T47D (cell line): ENCODE measurements at places on chromosomes 5 and 9.

DNA sequence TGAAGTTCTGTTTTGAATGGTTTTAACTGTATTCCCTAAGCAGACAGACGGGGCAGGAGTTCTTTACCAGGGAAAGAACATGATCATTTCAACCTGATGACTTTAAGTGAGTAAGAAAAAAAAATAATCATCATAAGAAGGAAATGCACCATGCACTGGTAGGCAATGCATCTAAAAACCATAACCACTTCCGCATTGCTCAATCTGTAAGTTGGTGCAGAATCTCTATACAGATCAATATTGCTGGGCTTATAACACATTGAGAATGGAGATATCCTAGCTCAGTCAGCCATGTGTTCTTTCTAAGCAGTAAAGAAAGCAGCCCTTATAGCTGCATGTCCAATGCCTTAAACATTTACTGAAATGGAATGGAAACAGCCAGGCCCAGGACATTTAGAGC is 407.1 kb upstream of the DMAC1 start:
- DNase-seq = no peak

- DNase-seq = no peak
Measured at GRCh38 chr5:84370176-84370575, 14.5 kb downstream of the EDIL3 start.

GRCh38 chr5:115894342-115894741 is 52.6 kb downstream of the AP3S1 start:
- DNase-seq = no peak

GRCh38 chr9:34551751-34552605 is 29.2 kb upstream of the ENHO start:
- DNase-seq = no peak

GRCh38 chr5:172319708-172320441 is 36.3 kb upstream of the UBTD2 start:
- no peak for DNase-seq

DNA sequence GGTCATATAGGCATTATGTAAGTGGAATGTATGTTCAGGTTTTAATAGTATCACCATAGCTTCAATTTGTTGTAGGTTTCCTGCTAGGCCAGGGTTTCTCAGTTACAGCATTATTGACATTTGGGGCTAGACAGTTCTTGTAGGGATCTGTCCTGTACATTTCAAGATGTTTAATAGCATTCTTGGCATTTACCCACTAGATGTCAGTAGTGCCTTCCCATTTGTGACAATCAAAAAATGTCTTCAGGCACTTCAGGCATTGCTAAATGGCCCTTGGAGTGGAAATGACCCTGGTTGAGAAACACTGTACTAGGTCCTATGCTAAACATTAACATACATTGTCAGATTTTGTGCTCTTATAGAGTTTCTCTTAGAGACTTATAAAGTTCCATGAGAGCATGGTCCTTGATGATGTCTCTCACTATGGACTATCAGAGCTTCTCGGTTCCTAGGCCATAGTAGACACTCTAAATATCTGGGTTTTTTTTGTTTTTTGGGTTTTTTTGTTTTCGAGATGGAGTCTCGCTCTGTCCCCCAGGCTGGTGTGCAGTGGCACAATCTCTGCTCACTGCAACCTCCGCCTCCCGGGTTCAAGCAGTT is 1.4 kb downstream of the KIF20A start:
- peak; percentile 26 for DNase-seq

DNA sequence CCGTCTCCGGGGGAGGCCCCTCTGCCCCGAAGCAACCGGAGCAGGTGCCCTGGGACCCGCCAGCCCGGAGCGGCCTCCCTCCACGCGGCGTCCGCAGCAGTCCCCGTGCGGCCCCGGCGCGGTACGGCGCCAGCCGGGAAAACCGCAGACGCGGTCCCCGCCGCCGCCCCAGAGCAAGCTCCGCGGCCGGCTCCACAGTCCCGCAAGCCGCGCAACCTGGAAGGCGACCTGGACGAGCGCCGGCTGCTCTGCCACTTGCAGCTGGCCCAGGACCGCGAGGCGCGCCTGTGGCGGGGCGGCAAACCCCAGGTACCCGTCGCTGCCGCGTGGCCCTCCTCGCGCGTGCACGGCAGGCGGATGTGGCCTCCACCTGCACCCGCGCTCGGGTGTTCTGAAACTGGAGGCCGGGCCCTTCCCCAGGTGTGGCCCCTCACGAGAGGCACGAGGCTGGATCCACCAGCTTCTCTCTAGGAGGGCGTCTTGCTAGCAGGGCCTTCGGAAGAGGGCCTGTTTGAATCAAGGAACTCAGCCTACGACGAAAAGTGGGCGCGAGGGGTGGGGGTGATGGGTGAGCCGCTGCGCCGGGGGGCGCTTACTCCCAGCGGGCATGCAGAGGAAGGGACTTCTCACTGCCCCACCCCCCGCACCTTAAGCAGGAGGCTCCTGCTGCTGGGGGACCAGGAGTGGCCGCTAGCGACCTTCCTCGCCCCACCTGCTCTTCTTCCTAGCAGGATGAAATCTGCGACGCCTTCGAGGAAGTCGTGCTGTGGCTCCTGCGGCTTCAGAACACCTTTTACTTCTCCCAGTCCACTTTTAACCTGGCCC is 602 bp downstream of the CCNI2 start:
- DNase-seq = no peak

DNA sequence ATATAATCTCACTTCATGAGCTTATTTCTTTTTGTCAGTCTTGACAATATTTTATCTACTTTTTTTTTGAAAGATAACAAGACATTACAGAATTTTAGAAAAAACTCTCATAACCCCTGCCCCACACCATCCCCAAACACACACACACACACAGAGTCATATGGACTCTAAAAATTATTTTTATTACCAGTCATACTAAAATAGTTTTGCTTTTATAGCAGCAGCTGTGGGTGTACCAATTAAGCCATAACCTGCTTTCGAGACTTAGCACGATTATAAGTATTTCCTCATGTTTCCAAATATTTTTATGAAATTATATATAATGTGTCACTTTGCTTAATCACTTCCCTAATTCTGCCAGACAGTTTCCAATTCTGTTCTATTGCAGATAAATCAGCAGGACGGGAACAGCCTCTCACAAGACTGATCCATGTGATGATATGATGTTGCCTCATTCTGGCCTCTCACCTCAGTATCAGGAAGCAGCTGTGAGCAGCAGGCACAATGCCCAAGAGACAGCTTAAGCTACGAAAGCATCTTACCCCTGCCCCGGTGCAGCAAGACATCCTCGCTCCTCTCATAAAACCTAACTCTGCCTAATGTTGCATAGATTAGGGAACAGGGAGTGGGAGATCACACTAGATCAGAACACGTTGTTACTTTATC is 7.0 kb downstream of the PDCL start:
- DNase-seq = no peak

- no peak for DNase-seq
Measured at GRCh38 chr5:154372661-154373060, 73.1 kb upstream of the SAP30L start.

GRCh38 chr5:140249536-140249935 is 53.4 kb downstream of the PFDN1 start:
- no peak for DNase-seq

GRCh38 chr9:100637787-100638186 is 59.9 kb downstream of the CAVIN4 start:
- no peak for DNase-seq

DNA sequence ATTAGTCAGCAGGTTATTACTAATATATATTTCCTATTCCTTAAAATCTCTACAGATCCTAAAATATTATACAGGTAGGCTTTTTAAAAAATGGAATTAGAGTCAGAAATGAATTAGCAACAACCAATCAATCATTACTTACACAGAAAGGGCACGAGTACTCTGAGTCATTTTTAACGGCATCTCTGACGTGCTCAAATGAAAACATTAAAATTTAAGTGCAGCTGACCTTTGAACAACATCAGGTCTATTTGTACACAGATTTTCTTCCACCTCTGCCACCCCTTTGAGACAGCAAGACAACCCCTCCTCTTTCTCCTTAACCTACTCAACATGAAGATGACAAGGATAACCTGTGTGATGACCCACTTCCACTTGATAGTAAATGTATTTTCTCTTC is 19.1 kb downstream of the AUH start:
- no peak for DNase-seq

DNA sequence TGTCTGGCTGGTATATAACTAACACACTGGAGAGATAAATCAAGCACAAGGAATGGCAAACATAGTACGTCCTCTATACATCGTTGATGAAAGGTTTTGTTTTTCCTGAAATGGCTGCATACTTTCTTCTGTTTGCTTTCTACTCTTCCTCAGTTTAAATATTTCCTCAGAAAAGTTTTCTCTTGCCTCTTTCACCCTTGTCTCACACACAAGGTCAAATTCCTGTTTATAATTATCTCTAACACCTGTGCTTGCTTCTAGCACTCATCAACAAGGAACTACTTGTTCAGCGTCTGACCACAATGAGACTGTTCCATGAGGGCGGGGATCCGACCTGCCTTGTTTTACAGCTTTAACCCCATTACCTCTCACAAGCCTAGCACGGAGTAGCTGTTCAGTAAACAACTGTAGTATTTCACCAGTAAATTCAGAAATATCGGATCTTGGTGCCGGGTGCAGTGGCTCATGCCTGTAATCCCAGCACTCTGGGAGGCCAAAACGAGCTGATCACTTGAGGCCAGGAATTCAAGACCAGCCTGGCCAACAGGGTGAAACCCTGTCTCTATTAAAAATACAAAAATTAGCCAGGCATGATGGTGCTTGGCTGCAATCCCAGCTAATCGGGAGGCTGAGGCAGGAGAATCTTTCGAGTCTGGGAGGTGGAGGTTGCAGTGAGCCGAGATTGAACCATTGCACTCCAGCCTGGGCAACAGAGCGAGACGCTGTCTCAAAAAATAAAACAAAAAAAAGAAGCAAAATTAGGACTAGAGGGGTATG is 37.0 kb downstream of the NR6A1 start:
- DNase-seq = peak; percentile 88

DNA sequence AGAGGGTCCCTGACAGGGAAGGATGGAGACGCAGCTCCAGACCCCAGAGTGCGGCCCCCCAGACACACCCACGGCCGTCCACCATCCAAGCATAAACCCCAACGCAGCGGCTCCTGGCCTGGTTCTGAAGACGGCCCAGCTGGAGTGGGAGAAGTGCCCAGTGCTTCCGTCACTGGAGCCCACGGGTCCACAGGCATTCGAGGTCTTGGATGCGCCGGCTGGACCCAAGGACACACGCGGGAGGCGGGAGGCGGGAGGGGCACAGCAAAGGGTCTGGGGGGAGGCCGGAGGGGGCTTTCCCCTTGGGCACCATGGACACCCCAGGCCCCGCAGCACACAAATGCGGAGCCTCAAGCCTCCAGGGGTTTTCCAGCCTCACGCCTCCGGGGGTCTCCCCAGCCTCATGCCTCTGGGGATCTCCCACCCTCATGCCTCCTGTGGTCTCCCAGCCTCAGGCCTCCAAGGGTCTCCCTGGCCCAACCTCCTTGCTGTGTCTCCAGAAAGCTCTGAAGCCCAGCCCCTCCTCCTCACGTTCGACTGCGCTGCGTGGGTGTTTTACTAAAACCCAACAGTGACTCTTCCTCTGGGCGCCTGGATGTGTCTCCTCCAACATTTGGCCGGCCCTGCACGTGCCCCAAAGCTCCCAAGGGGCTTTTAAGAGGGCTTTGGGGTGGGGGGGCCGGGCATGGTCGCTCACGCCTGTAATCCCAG is 15.2 kb downstream of the EXD3 start:
- DNase-seq = no peak

- DNase-seq = no peak
Measured at GRCh38 chr5:166330036-166330435, 1961.4 kb upstream of the WWC1 start.

DNA sequence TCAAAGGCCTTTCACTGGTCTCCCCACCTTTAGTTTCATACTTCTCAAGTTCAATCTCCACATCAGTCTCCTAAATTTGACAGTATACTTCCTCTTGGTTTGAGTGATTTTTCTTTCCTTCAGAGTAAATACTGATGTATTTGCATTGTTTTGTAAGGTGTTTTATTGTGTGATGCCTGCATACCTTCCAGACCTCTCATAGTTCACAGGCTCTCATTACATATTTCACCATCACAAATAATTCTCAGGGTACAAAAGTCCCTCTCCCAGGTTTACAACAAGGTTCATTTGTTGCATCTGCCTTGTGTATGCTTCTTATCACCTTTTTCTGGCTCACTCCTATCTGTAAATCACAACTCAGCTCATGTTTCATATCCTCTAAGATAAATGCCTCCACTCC is 22.2 kb upstream of the TUSC1 start:
- no peak for DNase-seq

GRCh38 chr5:61744690-61745619 is 412.9 kb downstream of the ZSWIM6 start:
- DNase-seq = no peak

- no peak for DNase-seq
Measured at GRCh38 chr5:98774192-98775033, 950 bp downstream of the RGMB start.

DNA sequence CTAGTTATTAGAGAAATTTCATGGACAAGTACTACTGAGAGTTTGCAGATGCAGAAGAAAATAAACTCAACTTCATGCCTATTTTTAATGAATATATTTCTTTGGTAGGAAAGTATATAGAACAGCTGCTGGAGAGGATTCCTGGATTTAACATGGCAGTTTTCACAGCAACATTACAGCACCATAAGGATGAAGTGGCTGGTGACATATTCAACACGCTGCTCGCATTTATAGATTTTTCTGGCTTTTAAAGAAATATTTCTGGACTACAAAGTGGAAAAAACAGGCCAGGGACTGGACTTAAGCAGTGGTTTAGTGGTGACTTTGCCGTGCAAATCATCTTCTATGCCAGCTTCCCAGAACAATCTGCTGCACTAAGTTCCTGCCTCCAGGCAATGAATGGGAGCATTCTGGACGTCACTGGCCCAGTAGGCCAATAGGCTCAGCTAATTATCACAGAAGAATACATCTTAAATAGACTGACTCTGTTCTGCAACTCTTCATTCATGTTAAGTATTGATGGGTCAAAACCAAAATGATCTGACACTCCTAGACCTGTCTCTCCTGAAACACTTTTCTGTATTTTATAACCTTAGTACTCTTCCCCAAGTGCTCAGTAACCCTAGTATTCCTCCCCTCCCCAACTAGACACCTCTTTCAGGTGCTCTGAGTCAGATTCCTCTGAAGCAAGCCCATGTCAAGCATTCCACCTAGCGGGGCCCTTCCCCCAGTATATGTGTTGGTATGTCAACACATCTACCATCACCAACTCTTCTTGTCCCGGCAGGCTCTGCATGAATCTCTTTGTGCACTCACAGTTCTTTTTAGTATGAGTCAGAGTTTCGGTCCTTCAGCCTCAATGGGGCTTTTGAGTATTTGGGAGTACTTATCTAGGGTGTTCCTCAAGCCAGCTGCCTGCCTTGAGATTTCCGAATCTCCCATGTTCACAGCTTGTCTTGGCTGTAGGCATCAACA is 625.5 kb downstream of the CHSY3 start:
- no peak for DNase-seq

- DNase-seq = peak; percentile 21
Measured at GRCh38 chr5:76715736-76716455, at the start of gene F2R. Gene F2R (plus strand): TSS chr5:76716126. CDS start chr5:76716308, 182 bp downstream.

- DNase-seq = no peak
Measured at GRCh38 chr5:95718203-95718602, 12.9 kb upstream of the RHOBTB3 start.

DNA sequence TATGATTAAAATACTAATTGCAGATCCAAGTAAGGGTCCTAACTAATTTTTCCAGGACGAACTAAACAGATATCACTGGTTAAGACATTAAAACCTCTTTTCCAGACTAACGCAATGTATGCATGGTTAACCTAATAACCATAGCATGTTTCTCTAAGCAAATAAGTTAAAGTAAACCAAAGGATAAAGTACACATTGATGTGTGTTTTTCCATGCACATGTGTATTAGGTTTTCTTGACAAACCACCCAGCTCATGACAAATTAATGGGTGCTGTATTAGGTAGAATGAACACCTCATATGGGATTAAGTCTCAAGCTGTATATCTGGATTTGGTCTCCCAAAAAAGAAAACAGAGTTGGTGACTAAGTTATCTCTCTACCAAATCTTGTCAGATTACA is 45.6 kb downstream of the ANKH start:
- DNase-seq = no peak
